Astrocyte of the spinal cord (primary cell): ENCODE measurements at places on chromosomes 7 and 10.

DNA sequence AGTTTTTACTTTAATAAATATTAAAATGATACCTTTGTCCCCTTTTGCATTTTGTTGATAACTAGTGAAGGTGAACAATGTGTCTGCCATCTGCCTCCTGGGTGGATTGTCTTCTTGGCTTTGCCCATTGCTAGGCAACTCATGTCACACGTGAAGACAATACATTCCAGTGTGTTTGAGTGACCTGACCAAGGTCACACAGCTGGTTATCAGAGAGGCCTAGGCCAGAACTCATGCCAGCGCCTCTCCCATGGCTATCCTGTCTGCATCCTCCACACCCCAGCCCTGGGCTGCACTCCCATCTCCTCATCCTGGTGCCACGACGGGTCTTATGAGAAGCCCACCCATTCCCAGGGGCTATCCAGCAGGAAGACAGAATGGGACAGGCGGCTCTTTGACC lies 108.7 kb downstream of the PLCE1 start:
- no peak for DNase-seq

DNA sequence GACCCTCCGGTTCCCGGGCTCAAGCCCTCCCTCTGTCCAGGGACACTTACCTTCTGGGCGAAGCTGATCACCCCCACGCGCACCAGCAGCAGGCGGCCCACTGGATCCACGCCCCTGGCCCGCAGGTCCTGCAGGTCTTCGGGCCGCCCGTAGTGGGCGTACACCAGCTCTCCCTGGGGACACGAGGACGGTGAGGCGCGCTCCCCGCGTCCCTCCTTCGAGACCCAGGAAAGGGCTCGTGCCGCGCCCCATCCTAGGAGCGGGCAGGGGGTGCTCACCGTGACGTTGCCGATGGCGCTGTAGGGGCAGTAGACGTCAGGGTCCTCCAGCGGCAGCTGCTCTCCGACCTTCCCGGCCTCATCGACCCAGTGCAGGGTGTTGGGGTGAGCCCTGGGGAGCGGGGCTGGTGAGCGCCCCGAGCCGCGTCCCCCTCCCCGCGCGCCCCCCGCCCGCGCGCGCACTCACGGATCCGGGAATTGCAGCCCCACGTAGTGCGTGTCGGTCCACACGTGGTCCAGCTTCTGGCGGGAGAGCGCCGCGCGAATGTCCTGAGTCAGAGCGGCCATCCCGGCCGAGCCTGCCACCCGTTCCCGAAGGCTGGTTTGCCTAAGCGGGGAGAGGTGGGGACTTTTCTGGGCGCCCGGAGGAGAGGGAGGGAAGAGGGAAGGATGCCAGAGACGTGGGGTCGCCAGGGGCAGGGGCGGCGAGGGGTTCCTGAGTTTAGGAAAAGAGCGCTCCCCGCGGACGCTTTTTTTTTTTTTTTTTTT lies 8.2 kb downstream of the TFR2 start:
- peak; percentile 5 for DNase-seq

- no peak for DNase-seq
These were observed 326.4 kb downstream of the KCNMA1 start for GRCh38 chr10:77311186-77311585.

- peak; percentile 93 for DNase-seq
These were observed 145.2 kb downstream of the FRMD4A start for GRCh38 chr10:14185316-14186045.

DNA sequence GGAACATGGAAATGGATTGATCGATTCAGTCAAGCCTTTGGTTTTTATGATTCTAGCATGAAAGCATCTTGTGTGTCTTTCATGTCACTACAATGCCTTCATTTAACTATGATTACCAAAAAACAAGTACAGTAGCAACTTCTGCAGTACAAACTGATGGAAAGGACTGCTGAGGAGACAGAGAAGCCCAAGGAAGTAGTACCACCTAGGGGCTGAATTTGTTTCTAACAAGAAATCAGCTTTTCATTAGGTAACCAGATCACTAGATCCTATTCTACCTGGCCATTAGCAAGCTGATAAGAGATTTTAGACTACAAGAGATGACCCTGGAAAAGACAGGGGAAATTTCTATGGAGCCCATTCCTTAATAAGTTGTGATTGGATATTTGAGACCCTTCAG lies 3.2 kb upstream of the IFIT1 start:
- peak; percentile 32 for DNase-seq

- no peak for DNase-seq
These were observed 51.5 kb upstream of the DGKB start for GRCh38 chr7:14954035-14954434.

DNA sequence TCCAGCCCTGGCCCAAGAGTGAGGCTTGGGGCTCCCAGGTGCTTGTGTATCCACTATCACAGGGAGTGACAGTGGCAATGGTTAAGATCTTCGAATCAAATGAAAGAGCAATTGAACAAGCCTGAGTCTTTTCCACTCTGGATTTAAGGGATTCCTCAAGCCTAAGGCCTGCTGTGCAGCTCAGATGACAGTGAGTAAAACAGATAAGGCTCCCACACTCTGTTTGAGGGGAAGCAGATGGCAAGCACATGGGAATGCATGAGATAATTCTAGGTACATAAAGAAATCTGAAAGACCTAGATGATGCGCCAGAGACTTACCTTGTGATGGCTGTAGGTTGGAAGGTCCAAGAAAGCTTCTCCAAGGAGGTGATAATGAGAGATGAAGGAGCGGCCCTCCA lies 95.0 kb downstream of the LRRC18 start:
- no peak for DNase-seq

DNA sequence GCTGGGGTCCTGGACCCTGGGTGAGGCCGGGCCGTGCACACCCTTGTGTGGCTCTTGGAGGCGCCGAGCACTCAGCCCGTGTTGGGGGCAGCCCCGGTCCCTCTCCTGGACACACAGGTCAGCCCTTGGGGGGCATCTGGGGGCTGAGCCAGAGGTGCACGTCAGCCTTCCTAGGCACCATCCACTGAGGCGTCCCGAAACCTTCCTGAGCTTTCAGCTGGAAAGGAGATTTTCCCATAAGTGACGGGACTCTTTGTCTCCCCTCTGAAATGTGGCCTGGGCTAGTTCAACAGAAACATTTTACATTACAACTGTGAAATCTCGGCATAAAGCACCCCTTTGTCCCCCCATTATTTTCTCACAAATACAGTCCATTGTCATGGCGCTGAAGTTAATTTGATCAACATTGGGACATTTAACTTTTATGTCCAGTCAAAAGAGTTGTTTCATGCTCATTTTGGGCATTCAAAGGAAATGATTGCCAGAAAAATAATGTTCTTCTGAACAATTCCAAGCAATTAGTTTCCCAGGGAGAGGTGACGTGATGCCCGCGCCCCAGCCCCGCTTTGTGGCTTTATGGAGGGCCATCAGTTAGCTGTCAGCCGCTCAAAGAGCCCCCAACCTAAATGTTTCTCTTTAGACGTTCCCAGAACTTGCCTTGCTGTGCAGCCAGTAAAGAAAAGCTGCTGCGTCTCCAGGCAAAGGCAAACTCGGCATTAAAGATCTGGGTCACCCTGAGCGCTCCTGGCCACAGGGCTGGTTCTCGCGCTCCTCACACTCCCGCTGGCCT lies 70.8 kb downstream of the NKX6-2 start:
- peak; percentile 22 for DNase-seq

DNA sequence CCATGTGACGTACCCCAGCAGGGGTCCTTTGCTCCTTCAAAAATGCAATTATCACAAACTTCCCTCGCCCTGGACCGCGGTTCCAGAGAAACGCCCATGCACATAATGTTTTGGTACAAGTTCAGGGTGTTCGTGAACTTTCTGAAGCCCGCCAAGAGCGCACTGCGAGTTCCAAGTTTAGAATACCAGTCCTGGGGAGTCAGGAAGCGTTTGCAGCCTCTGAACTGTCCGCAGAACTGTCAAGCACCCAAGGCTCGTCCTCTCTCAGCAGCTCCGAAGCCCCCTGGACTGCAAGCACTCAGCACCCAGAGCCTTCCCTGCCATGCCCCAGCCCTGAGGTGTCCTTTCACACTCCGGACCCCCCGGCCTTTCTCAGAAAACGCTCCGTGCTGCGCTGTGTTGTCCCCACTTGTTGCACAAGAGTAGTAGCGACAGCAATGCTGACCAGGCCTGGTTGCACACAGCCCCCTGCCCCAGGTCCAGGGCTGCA lies 30.3 kb downstream of the CALML3 start:
- DNase-seq, result no peak

- DNase-seq, result peak; percentile 36
These were observed 16.9 kb upstream of the PRF1 start for GRCh38 chr10:70619271-70620019.

GRCh38 chr7:26011039-26011696 lies 140.8 kb upstream of the NFE2L3 start:
- no peak for DNase-seq

DNA sequence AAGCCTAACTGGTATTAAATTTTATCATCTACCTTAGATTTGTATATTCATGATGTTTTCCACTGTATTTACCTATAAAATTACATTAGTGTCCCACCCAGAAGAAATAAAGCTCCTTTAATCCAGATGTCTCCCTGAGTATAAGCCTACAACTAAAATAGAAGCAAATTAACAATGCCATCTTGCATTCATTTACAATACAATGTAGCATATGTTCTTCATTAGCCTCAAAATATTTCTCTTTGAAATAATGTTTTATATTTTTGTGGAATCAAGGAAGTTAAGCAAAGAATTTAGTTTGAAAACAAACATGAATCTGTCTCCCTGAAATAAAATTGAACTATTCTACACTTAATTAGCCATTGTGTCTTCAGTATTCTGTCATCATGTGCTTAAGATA lies 112.3 kb downstream of the CACNA2D1 start:
- no peak for DNase-seq

DNA sequence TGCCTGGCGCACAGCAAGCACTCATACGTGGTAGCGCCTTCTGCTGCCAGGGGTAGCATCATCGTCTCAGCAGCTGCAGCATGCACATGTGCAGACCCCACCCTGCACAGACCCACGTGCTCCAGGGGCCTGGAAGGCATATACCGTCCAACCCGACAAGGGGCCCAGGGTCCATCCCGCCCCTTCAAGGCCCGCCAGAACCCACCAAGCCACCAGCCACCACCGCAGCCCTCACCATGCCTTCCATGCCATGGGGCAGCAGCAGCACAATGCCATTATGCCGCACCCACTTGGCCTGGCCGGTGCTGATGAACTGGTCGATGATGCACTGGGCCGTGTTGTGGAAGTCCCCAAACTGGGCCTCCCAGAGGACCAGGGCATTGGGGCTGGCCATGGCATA lies 22.7 kb downstream of the OGDHL start:
- DNase-seq, result no peak

DNA sequence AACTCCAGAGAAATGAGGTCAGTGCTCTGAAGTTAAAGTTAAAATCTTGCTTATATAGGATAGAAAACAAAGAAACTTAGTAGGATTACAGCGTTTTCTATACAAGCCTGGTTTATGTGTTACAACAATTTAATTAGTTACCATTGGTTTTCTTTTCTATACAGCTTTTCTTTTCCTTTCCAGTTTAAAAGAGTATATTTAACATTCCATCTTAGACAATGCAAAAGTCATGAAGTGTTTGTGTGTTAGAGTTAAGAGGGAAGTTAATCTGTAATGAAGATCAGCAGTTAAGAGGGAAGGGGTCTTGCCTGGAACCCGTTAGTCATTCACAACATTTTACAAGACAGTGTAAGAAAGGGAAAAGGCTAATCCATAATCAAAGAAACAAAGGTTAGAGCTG lies 338.3 kb downstream of the OTUD1 start:
- DNase-seq, result no peak

DNA sequence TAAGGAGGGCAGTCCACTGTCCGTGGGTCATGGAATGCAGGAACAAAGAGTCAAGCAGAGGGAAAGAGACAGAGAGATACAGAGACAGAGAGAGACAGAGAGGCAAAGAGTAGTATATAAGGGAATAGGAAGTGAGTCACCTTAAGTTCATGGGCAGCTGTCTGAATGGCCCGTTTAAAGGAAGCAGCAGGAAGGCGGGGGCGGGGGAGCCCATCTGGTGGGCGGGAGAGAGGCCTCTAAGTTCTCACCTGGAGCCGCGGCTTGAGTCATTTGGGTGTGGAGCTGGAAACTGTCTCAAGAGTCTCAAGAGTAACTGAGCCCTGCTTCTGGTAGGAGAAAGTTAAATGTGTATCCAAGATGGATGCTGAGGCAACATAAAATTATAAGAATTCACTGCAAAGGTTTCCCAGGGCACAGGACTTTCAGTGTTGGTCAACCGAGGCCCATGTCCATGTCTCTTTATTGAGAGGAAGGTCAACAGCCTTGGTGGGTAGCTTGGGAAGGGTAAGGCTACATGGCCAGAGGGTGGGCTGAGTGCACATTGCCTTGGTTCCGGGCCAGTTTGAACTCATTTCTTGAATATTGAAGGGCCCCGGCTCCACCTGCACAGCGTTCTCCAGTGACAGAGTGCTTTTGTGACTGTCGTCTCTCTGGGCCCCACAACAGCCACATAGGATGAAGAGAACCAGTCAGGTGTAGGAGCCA lies 85.5 kb upstream of the CACUL1 start:
- no peak for DNase-seq

DNA sequence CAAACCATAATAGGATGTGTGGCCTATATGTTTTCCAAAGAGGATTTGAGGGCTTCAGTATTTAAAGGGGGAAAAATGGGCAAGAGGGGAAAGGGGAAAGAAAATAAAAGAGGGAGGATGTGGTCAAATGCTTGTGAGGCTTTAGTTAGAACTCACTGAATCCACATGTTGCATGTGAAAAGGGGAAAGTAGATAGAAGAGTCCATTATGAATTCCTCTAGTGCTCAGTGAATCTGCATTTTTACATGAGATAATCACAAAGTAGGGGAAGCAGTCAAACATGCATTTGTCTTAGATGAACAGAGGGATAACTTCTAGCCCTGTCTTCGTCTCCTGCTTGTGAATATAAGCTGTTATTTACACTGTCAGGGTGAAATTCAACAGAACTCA lies 24.6 kb upstream of the AKAP9 start:
- DNase-seq, result no peak

DNA sequence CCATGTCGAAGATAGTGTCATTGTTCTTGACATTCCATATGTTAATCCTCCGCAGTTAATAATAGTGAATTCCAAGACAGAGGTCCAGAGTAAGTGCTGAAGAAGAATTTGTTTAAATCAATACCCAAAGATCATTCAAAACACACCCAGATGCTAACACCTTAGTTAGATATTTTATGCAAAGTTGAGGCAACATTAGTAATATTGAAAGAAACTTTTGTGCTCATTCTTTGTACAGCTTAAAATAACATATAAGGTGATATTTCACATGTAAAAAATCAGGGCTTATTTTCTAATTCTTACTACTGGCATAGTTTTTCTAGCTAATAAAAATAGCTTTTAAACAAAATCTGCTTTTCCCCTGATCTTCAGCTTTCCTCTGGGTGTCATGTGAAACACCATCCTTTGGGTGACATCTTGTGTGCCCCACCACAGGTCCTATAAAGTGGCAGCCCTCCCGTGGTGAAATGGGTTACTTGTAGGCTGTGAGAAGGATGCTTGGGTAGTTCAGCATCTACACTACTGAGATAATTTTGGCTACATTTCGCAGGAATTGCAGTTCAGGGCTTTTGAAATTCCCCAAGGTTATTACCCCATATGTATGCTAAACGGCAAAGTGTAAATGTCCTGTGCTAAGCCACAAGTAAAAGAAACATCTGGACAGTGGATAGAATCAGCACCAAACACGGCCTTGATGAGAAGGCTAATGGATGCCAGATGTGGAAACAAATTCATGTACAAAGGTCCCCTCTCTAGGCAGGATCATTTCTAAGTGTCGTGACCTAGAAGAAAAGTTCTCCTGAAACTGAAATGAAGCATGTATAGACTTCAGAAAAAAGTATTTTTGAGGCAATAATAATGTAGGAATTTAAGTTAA lies 105.4 kb downstream of the GRM3 start:
- no peak for DNase-seq

- no peak for DNase-seq
These were observed 1.8 kb downstream of the CCM2 start for GRCh38 chr7:45001826-45002225.

GRCh38 chr10:87594181-87594580 lies 65.5 kb upstream of the PAPSS2 start:
- no peak for DNase-seq
